ENCODE measurements at places on chromosomes 16 and 17.

DNA sequence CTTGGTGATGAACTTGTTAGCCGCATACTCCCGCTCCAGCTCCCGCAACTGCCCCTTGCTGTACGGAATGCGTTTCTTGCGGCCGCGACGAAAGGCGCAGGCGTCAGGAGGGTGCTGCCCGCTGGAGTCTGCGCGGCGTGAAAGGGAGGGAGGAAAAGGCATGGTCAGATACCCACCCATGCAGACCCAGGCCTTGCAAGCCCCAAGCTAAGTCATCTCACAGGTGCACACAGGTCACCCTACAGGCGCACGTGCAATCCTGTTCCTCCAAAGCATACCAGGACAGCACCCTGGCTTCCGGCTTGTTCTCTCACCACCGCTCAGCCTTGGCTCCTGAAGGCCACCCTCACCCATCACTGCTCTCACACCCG is 1.6 kb downstream of the HOXB13 start:
- no peak for DNase-seq

DNA sequence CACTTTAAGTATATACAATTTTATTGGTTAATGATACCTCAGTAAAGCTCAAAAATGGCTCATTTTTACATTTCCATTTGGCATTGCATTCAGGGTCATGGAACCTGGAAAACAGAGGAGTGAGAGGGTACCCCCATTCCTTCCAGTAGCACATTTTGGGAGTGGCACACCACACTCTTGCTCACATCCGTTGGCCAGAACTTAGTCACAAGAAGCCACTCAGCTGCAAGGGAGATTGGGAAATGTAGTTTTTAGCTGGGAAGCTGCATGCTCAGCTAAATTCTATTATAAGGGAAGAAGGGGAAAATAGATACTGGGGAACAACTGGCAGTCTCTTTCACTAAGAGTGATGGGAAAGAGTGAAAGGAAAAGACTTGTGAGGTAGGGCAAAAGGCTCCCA is 102.5 kb upstream of the TMEM97 start:
- no peak for DNase-seq

- DNase-seq = no peak
Measured at GRCh38 chr17:76437467-76438402, 15.2 kb downstream of the UBE2O start.

- no peak for DNase-seq
Measured at GRCh38 chr16:67773569-67774456, 32.5 kb downstream of the RANBP10 start.
